ENCODE measurements at places on chromosomes 6 and 20. TPM values are rescaled to one million over a fixed set of nuclear protein-coding genes. Genes with fewer than 3 reads are reported as not detected.

DNA sequence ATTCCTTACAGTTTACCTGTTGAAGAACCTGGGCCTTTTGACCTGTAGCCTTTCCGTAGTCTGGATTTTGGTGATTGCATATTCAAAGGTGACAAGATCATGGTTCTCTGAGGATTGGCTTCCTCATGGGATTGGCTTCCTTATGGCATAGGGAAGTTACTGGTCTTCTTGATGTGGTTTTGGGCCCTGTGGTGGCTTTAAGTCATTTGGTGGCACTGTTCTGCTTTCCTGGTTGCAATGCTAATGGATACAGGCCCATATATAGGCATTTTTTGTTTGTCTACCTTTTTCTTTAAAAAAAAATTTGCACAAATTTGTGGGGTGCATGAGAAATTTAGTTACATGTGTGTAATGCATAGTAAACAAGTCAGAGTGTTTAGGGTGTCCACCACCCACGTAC lies 185.7 kb downstream of the CDKAL1 start:
- no peak for DNase-seq

GRCh38 chr20:55166063-55166462 lies 690.7 kb downstream of the DOK5 start:
- no peak for DNase-seq

DNA sequence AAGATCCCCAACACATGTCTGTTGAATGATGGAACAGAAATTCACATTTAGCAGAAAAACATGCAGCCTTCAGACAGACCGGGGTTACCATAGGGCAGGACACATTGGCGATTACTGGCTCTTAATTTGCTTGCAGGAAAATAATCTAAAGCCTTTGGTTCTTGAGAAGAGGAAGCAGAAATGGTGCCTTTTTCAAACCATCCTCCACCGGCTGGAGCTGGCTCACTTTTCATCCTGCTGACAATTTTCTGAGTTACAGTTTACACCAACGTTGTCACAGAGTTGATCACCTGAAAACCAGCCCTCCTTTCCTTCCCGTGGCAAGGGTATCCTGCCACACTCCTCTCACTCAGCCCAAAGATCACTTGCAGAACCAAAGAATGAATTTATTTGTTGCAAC lies 32.6 kb downstream of the SF3B5 start:
- DNase-seq: no peak

DNA sequence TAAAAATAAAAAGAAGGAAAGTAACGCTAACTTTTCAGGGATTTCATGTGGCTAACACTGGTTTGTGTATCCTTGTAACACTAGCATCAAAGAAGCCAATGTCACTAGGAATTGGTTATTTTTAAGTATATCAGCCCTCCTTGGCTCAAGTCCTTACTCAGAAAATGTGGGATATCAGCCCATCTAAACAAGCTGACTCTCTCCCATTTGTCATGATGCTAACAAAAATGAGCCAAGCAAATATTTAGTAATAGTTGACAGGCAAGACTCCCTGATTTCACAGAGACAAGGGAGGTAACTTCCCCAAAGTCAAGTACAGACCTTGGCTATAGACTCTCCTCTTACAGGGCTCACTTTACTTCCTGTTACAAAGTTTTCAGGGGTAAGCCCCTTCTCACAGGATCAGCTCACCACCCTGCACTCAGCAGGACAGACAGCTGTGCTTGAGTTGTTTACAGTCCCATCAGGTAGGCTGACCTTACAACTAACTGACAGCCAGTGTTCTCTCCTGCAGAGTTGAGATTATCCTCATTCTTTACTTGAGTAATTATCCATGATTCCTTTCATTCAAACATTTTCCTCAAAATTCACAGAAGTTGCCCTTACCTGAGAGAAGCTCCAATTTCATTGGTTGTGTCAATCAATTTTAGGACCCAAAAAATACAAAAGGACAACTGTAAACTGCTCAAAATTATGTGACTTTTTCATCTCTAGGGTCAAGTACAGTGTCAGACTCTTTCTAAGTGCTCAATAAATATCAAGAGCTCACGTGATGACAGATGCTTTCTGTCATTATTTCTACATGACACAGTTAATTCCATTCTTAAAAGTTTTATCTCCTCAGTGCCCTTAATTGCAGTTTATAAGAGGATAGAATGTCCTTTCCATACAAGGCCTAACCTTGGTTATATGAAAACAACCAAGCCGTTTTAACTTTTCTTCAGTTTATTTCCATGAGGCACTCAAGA lies 38.1 kb upstream of the BMP5 start:
- no peak for DNase-seq

PPIL6 gene
- 0.39 TPM for total RNA-seq

All from CD4-positive, alpha-beta memory T cell (primary cell).